ENCODE measurements at places on chromosomes 1 and 21.
A peak's percentile ranks its signal among the peaks of the same experiment; 100 is the strongest.

DNA sequence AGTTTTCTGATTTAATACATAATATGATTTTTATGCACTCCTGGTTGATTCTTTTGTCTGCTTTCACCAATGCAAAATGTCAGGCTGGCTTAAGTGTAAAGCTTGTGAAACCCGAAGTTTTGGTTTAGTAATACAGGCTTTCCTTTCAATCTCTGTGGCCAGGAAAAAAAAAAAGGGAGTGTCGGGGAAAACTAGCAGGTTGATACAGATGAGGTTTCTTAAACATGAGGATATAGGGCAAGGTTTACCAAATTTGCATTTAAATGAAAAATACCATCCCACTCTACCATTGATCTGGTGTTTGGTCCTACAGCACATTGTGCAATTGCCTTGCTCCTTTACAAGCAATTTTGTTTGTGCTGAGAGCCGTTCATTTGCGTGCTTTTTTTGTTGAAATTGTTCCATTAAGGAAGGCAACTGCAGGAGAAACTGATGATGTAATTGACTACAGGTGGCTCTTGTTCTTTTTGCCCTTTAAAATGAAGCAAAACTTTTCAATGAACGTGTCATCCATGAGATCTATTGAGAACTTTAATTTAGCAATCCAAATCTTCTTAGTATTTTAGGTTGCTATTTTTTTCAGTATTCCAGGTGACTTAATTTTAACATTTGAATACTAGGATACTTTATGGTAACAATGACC is 22.7 kb downstream of the CLIC6 start:
- DNase-seq = no peak

- DNase-seq = no peak
These were observed 53.8 kb upstream of the BCL10 start for GRCh38 chr1:85330214-85330631.

DNA sequence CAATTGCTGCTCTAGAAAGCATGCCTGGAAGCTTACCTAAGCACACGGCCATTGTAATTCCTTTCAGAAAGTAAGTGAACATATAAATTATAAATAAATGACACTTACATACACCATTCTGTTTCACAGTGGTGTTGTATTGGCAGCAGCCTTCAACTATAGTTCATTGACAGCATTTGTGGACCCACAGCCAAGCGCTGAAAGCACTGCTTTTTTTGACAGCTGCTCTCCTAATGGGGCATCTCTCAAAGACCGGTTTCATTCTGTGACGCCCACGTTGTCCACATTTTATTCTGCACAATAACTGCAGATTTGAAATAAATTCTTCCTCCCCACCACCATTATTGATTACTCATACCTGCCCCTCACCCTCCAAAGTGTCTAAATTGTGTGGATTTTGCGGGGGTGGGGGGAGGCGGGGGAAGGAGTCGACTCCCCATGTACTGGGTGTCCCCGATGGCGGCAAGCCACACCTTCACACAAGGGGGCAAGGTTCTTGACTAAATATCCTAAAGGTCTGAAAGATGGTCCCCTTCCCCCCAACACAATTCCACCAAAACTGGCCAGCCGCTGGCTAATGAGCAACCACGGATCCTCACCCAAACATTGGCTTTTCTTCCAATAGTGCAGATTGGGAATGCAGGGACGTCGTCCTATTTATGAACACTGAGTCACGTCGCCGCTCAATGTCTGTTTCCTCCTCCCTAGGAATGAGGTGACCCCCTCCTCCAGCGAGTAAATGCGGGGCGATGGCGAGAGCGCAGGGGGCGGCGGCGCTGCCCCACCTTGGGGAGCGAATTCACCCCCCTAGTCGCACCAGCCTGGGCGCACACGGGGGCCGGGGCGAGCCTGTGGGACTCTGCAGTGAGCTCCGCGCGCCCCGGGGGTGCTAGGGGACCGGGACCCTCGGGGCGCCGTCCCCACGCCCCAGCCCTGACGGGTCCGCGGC is 960 bp downstream of the RCAN1 start:
- DNase-seq = peak; percentile 18

GRCh38 chr1:54124472-54124871 is 28.3 kb downstream of the CDCP2 start:
- no peak for DNase-seq

DNA sequence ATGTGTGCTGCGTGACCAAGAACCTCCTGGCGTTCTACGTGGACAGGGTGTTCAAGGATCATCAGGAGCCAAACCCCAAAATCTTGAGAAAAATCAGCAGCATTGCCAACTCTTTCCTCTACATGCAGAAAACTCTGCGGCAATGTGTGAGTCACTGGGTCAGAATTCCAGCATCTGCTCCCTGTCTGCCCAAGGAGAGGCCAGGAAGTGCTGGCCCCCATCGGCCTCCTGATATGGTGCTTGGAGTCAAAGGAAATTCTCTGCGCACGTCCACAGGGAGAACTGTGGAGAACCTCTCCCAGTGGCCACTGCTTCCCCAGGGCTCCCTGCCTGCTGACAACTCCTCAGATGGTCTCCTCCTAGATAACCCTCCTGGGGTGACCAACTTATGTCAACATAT is 25.6 kb upstream of the IL20 start:
- no peak for DNase-seq

DNA sequence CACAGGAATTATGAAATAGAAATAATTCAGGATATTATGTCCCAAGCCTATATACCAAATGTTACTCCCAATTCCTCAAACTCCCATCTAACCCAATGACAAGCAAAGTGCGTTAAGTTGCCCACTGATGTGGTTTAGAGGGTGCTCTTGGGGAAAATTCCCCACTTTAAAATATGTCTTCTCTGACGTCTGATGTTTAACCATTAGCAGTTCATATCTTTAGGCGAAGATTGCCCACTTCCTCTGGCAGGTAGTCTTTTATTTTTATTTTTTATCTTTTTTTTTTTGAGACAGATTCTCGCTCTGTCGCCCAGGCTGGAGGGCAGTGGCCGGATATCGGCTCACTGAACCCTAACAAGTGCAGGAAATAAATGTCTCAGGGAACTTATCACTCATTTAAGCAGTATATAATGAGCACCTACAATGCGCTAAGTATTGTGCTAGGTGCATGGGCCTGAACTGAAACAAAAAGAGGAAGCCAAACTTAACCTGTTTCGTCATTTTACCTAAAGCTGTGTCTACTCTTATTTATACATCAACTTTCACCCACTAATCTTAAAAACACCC is 1.3 kb upstream of the LYST start:
- peak; percentile 39 for DNase-seq

- no peak for DNase-seq
These were observed 26.5 kb downstream of the SCCPDH start for GRCh38 chr1:246750752-246751151.

- no peak for DNase-seq
These were observed 41.7 kb downstream of the DIP2A start for GRCh38 chr21:46500224-46500861.

GRCh38 chr1:91057784-91058183 is 35.9 kb upstream of the ZNF644 start:
- no peak for DNase-seq

DNA sequence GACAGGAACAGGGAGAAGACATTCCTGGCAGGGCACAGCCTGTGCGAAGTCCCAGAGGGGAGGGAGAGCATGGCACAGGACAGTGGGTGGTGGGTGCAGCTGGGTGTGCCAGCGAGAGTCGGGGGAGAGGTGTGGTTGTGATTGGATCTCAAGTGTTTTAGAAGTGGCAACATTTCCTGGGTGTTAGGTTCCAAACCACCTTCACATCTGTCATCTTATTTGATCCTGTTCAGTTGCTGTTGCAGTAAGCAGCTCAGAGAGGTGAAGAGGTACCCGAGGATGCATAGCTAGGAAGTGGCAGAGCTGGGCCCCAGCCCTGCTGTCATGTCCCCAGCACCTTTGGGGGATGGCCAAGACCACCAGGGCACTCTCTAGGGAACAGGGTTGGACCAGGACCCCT is 22.0 kb upstream of the DISP3 start:
- DNase-seq = no peak

- no peak for DNase-seq
These were observed 17.7 kb downstream of the CSMD2 start for GRCh38 chr1:34147301-34147700.

DNA sequence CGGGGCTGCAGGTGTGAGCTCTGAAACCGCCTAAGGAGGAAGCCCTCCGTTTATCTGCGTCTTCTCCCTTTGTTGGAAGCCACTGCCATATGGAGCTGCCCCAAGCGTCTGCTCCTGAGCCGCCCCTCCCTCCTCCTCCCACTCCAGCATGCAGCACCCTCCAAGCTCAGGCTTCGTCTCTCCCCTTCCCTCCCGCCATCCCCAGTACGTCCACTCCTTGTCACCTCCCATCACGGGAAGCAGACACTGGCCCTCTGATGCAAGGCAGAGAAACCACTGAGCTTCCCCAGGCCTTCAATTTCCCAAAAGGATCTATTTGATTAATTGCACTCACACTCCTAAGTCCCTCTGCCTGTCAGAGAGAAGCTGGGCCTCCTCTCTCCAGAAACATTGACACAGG is 52.5 kb downstream of the NFASC start:
- DNase-seq = no peak

DNA sequence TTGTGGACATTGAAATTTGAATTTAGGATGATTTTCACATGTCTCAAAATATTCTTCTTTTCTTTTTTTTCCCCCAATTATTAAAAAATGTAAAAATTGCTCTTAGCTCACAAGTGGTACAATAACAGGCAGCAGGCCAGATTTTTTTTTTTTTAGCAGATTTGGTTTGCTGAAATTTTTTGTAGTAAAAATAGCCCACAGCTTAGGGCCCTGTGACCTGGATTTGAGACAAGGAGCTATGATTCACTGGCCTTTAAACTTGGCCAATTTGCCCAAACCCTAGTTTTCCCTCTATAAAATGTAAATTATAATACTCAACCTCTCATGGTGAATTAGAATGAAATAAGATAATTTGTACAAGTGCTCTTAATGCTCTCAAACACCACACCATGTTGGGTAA is 253.8 kb downstream of the DYRK1A start:
- DNase-seq = no peak

- DNase-seq = no peak
These were observed 9.3 kb upstream of the SERBP1 start for GRCh38 chr1:67439277-67440029.

GRCh38 chr1:229204921-229205777 is 65.8 kb upstream of the RAB4A start:
- DNase-seq = no peak

DNA sequence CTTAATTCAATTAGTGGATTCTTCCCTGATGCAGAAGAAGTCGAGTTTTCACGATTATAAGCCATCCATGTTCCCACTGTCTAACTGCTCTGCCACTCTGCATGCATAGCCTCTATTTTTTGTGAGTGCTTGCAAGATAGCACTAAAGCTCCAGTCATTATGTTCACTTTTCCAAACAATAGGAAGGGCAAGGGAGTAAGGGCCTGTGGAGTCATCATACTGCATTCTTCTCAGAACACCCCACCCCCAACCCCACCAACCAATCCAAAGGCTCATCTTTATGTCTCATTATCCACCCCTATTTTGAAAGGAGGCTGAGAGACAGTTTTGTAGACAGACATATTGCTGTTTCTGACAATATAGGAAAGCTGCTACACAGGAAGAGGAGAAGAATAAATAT is 471.7 kb upstream of the ADGRL2 start:
- DNase-seq = no peak

DNA sequence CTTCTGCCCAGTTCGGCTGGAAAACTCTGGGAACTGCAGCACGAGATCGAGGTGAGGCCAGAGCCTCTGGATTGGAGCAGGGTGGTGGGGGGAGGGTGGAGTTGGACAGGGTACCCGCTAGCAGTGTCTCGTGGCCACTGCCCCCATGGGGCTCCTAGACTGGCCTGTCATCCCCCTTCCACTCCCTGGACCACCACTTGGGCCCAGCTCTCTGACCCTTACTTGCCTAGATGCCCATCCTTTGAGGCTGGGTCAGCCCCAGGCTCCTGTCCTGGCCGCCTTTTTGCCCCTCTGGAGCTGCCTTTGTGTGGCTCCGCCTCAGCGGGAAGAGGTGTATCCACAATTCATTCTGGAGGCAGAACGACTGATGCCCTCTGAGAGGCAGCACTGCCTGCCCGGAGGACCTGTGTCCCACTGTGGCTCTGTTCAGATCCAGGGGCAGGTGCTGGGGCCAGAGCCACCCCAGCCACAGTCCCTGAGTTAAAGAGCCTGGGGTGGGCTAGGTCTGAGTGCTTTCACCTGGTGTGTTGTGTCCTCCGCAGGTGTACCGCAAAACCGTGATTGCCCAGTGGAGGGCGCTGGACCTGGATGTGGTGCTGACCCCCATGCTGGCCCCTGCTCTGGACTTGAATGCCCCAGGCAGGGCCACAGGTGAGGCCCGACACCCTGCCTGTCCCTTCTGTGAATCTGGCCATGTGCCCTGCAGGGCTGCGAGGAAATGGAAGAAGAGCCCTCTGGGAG is 17.7 kb downstream of the FAAH start:
- DNase-seq = peak; percentile 41

DNA sequence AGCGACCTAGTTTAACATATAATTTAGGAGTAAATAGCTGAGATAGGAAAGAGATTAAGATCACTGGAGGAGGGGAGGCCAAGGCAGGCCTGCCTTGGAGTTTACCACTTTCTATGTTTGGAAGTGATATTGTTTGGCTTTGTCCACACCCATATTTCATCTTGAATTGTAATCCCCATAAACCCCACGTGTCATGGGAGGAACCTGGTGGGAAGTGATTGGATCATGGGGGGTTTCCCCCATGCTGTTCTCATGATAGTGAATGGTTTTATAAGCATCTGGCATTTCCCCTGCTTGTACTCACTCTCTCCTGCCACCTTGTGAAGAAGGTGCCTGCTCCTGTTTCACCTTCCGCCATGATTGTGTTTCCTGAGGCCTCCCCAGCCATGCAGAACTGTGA is 58.3 kb upstream of the ARTN start:
- DNase-seq = no peak

- DNase-seq = peak; percentile 68
These were observed 32.1 kb downstream of the EYA3 start for GRCh38 chr1:28056129-28056925.

DNA sequence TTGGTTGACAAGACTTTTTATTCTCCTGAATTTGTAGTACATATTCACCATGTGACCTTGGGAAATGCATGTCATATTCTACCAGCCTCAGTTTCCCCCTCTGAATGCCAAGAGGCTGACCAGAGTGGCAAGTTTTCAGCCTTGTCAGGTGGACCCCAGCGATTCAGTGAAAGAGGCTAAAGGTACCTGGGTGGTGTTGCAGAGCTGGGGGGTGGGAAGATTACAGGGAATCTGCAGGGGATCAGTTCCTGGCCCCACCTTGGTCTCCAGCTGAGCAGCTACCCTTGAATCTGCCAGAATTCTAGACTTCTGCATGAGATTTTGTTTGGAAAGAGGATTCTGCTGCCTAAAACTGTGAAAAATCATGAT is 27.9 kb upstream of the KCNA2 start:
- DNase-seq = no peak
